ENCODE measurements at places on chromosomes 16 and 17. TPM values are rescaled to one million over a fixed set of nuclear protein-coding genes. Genes with fewer than 3 reads are reported as not detected.

Gene COA3
- 126 TPM for total RNA-seq

Gene KRTAP4-1
- total RNA-seq: 0.22 TPM

Gene HAP1
- 1.5 TPM for total RNA-seq

Gene SLC16A11
- not detected for total RNA-seq

Gene P3H4
- 31.8 TPM for total RNA-seq

Gene P2RX5
- total RNA-seq: 27.4 TPM

Gene NPIPA8
- 0.57 TPM for total RNA-seq

Gene MIEF2
- total RNA-seq: 8.8 TPM

Gene CA5A
- total RNA-seq: not detected

Gene DHRS7B
- total RNA-seq: 18.3 TPM

Gene KIF18B
- total RNA-seq: 35.4 TPM

Gene ASGR1
- 1.4 TPM for total RNA-seq

Gene CORO6
- 7.5 TPM for total RNA-seq

Gene KCNJ18
- not detected for total RNA-seq

Gene GGT6
- total RNA-seq: not detected

Gene TAX1BP3
- 329 TPM for total RNA-seq
